SK-MEL-5 (cell line): ENCODE measurements at places on chromosomes 6 and 20. TPM values are rescaled to one million over a fixed set of nuclear protein-coding genes. Genes with fewer than 3 reads are reported as not detected.
A peak's percentile ranks its signal among the peaks of the same experiment; 100 is the strongest.

The SLC17A2 gene
- not detected in 2 replicates for total RNA-seq

The SYTL3 gene
- total RNA-seq = 0.85 and 0.92 TPM in 2 replicates

The WFDC2 gene
- total RNA-seq = not detected in 2 replicates

DNA sequence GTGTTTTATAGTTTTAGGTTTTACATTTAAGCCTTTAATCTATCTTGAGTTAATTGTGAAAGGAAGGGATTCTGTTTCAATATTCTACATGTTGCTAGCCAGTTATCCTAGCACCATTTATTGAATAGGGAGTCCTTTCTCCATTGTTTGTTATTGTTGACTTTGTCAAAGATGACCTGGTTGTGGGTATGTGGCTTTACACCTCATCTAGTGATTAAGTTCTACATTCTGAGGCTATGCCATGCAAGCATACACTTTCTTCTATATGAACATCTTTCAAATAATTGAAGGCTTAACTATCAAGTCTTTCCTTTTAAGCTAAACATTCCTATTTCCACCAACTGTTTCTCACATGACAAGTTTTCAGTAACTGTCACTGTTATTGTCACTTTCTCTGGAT is 46.1 kb downstream of the ME1 start:
- no peak for DNase-seq

- DNase-seq = peak; percentile 73
Measured at GRCh38 chr6:132333639-132334520, 67.4 kb downstream of the MOXD1 start.

- DNase-seq = no peak
Measured at GRCh38 chr6:181049-181654, 111.1 kb upstream of the DUSP22 start.

DNA sequence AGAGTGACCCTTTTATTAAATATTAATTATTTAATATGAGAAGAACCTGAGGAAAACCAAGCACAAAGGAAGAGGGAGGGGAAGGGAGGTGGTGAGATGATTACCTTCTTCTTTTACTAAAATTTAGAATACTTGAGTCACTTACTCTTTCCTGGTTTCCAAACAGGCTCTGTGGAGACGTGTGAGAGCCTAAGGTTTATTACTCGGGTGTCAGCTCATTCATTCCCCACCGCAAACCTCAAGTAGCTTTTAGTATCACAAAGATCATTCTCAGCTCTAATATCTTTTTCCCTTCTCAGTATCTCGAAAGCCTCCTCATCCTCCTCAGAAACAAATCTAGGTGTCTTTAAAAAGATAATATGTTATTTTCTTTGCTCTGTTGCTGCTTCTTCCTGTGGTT is 497.2 kb upstream of the JARID2 start:
- DNase-seq = no peak
